ENCODE measurements at places on chromosomes 7 and 10.

- H3K27me3 ChIP-seq = no peaks in the 10 kb centered on the region
- peak overlapping the region; percentile 89 for H3K27ac ChIP-seq
- H3K36me3 ChIP-seq = 0 out of 2 replicates have a peak, but pooled peaks cover 4% of the 10 kb centered on the region
- DNase-seq = no peak
- H3K4me1 ChIP-seq = peaks cover 19% of the 10 kb centered on the region
Measured at GRCh38 chr10:42637142-42637541, 1.2 kb downstream of the ZNF33B start.

GRCh38 chr7:137003086-137003485 lies 134.6 kb downstream of the CHRM2 start:
- H3K4me1 ChIP-seq = peaks cover 94% of the 10 kb centered on the region
- H3K36me3 ChIP-seq = no peaks in the 10 kb centered on the region
- H3K27me3 ChIP-seq = peaks cover 1% of the 10 kb centered on the region
- H3K4me3 ChIP-seq = no peak overlapping the region
- peak; percentile 44 for DNase-seq

GRCh38 chr7:37016064-37016878 lies 292.0 kb upstream of the AOAH start:
- no peaks in the 10 kb centered on the region for H3K4me1 ChIP-seq
- H3K36me3 ChIP-seq = no peaks in the 10 kb centered on the region
- H3K4me3 ChIP-seq = no peak overlapping the region
- peaks cover 10% of the 10 kb centered on the region for H3K27me3 ChIP-seq
- DNase-seq = no peak
- no peak overlapping the region for H3K27ac ChIP-seq

- DNase-seq = no peak
- no peak overlapping the region for H3K27ac ChIP-seq
- H3K4me1 ChIP-seq = peaks cover 37% of the 10 kb centered on the region
- H3K4me3 ChIP-seq = no peak overlapping the region
- H3K36me3 ChIP-seq = peaks cover 28% of the 10 kb centered on the region
Measured at GRCh38 chr7:39969431-39969830, 19.4 kb downstream of the CDK13 start.

GRCh38 chr10:104509981-104510380 lies 131.1 kb upstream of the SORCS3 start:
- no peak overlapping the region for H3K4me3 ChIP-seq
- no peaks in the 10 kb centered on the region for H3K4me1 ChIP-seq
- no peaks in the 10 kb centered on the region for H3K36me3 ChIP-seq

Measured in HFFc6 (cell line).